ENCODE measurements at places on chromosomes 16 and 17.

DNA sequence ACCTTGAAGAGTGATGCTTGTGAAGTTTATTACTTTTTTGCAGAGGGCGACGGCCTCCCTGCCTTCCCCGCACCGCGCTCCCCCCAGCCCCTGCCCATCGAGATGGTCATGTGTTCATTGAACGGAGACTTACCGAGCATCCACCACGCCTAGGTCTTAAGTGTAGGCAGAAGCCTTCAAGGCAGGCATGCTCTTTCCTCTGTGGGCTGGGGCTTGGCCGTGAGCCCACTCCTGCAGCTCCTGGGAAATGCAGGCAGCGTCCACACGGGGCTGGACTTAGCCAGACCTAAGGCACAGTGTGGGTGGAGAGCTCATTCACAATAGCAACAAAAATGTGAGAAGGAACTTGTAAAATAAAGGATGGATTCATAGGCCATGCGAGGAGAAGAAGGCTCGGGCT lies 19.2 kb downstream of the RNF213 start:
- no peak for DNase-seq

DNA sequence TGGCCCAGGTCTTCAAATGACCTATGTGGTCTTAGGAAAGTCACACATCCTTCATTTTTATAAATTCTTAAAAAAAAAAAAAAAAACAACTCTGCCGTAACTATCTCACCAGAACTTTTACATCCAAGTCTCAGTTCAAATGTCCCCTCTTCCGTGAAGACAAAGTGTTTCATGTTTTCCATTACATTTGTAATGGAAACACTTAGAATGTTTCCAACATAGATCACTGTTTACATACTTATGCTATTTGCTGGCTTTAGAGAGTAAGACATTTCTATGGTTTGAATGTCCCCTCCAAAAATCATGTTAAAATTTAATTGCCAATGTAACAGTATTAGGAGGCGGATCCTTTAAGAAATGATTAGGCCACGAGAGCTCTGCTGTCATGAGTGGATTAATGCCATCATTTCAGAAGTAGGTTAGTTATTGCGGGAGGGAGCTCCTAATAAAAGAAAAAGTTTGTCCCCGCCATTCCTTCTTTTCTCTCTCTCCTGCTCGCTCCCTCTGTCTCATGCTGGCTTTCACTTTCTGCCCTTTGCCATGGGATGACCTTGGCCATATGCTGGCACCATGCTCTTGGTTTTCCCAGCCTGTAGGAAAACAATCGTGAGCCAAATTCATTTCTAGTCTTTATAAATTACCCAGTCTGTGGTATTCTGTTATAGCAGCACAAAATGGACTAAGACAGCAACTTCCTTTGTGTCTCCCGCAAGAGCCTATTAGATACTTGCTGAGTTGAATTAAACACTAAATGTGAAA lies 887.8 kb upstream of the SOX9 start:
- DNase-seq = no peak

DNA sequence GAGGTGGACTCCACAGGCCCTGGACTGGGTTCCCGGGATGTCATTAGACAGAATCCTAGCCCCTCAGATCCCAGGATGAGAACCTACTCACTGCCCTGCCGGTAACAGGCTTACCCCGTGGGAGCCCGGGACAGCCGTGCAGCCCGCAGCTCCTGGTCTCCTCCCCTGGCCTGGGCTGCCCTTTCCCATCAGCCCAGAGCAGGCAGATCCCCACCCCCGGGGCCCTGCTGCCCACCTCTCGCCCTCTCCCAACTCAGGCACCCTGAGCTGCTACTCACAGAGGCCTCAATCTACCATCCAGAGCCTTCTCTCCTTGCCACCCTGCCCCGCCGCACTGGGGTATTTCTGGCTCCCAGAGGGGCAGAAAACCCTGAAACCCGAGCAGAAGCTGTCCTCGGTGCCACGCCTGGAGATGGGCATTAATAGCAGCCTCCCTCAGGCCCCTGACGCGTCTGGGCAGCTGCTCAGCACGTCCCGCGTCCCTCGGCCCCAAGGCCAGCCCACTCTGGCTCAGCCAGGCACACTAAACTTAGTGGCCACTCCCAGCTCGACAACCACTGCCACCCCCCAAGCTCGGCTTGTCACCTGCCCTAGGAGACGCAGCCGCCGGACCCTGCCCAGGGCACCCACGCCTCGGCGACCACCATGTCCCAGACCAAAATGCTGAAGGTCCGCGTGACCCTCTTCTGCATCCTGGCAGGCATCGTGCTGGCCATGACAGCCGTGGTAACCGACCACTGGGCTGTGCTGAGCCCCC lies at the start of gene CACNG1:
TSS of gene CACNG1 (plus strand) at position 539 of the 757 bp plus-strand sequence. CDS start at position 646, 107 bp downstream.
- DNase-seq = no peak

DNA sequence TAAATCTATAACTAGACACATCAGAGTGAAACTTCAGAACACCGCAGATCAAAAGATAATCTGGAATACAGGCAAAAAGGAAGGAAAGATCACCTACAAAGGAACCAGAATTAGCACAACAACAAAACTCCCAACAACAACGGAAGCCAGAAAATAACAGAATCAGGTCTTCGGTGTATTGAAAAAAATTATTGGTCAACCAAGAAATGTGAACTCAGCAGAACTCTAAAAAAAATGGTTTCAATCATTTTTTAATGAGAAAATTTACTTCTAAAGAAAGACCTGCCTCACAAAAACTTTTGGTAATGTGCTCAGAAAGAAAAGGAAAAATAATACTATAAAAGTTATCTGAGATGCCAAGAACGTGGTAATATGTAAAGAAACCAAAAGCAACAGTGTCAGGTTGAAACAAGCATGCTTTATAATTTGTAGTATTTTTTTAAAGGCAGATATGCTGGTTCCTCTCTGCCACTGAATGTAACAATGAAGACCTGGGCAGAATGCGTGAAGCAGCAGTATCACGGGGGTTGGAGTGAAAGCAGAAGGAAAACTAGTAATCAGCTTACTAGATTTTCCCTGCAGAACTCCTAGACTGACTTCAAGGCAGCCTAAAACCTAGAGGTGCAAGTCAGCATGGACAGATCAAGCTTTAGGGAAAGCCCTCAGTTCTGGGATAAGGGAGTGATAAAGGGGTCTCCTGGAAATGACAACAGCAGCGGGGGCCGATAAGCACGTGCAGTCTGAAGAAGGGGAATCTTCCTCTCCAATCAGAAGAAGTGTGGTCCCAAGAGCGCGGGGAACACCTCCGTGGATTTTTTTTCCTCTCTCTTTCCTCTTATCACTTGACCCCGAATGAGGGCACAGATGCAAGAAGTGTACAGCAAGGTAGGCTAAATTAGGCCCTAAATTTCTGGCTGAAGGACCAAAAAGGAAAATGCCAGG lies 80.9 kb upstream of the TEKT1 start:
- DNase-seq = no peak

GRCh38 chr17:48451489-48451888 lies 21.5 kb upstream of the SKAP1 start:
- DNase-seq = no peak

DNA sequence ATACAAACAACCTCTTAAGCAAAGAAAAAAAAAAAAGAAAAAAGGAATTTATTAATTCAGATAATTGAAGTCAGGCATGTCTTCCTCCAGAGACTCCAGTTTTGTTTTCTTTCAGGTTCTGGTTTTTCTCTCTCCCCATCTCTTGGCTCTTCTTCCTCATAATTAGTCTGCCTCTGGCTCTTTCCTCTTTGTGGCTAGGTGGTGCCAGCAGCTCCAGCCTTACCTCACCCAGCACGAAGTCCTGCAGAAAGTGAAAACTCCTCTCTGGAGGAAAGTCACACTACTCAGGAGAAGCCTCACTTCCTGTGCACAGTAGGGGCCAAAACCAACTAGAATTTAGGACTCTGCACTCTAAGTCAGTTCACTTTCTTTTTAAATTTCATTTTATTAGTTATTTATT lies 10.3 kb upstream of the NFAT5 start:
- DNase-seq = no peak

DNA sequence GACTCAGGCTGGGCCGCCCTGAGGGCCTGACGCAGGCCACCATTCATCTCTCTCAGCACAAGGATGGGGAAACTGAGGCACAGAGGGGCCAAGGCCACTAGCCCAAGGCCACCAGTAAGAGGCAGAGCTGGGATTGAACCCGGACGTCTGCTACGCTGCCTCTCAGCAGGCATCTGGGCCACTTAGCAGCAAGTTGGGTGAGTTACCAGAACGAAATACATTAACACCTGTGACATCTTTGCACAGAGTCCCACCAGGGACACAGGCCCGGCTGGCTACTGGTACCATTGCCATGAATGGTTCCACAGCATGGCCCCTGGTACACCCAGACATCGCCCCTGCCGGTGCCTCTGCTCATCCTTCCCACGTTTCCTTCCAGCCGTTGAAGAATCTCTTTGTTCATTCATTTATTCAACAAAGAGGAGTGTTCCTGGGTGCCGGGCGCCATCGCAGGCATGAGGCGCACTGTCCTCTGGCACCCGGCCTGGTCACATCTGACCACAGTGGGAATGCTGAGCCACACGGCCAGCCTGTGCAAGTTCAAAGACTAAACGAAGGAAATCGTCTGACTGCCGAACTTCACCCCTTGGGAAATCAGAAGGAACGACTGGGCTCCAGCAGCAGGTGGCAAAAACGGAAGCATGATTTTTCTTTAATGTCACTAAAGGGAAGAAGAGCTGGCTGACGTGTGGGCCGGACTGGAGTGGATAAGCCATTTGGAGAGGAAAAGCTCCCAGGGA lies 7.4 kb upstream of the ZNF469 start:
- no peak for DNase-seq

DNA sequence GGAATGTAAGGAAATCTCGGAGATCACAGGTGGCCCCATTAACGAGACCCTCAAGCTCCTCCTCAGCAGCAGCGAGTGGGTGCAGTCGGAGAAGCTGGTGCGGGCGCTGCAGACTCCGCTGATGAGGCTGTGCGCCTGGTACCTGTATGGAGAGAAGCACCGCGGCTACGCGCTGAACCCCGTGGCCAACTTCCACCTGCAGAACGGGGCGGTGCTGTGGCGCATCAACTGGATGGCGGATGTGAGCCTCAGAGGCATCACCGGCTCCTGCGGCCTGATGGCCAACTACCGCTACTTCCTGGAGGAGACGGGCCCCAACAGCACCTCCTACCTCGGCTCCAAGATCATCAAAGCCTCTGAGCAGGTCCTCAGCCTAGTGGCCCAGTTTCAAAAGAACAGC lies 16.2 kb downstream of the MLYCD start:
- no peak for DNase-seq

DNA sequence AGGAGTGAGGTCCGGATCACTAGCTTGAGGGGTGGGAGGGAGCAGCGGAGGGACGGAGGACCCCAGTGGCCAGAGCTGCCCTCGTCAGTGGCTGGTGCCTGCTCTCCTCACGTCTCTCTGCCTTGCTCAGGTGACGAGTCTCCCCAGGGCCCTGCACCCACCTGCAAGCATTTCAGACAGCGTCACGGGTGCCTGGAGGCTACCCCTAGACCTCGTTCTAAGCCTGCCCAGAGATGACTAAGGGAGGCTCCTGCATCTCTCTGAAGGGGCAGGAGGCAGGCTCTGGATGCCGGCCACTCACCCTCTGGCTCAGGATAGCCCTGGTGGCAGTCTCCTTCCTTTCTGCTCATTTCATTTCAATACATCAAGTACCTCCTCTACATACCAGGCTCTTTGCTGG lies 68.8 kb downstream of the MRC2 start:
- DNase-seq = no peak

- DNase-seq = no peak
Observed at GRCh38 chr17:34859652-34860051, 101.6 kb downstream of the CCT6B start.

DNA sequence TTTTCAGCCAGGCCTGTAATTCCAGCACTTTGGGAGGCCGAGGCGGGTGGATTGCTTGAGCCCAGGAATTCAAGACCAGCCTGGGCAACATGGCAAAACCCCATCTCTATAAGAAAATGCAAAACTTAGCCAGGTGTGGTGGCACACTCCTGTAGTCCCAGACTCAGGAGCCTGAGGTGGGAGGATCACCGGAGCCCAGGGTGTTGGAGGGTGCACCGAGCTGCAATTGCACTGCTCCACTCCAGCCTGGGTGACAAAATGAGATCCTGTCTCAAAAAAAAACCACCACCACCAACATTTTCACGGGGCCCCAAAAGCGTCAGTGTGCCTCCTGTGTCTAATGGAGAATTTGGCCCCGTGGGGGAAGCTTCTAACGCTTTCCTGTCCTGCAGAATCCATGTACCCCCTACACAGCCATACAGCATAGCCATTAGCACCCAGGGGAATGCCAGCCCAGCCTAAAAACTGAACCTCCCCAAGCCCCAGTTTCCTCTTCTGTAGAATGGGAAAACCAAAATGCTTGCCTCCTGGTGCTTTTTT lies 22.2 kb upstream of the MAP3K14 start:
- no peak for DNase-seq

DNA sequence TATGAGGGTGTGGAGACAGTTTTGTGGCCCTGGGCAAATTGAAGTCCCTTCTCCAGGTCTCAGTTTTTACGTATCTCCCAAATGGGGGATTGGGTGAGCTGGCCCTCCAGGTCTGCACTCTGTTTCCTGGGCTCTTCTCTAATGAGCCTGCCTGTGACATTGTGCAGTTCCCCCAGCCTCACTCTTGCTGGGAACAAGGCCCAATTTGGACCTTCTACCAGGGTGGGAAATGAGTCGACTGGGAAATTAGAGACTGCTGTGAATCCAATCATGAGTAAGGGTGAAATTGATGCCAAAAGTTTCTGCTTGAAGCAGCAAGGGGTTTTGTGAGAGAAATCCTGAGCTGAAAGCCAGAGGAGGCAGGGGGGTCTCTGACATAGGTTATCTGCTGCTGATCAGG lies 71.5 kb upstream of the KSR1 start:
- DNase-seq = no peak

DNA sequence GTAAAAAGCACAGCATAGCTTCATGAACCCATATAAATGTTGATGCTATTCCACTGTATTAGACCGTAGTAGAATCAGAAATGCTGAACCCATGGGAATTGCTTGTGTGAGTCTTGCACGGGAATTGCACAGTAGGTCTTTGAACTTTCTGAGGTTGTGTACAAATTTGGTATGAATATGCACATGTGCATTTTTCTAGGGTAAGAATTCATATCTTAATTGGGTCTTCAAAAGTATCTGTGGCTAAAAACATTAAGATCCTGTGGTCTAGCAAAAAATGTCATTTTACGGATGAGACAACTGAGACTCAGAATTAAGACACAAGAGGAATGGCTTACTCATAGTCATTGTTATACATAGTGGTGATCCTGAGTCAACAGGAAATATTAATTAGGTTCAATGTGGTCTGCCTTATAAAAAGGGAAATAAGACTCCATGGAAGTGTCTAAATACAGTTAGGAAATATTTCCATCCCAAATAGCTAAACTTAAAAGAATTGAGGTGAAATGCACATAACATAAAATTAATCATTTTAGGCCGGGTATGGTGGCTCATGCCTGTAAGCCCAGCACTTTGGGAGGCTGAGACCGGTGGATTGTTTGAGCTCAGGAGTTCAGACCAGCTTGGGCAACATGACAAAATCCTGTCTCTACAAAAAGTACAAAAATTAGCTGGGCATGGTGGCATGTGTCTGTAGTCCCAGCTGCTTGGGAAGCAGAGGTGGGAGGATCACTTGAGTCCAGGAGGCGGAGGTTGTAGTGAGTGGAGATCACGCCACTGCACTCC lies 22.8 kb downstream of the TAOK1 start:
- no peak for DNase-seq

DNA sequence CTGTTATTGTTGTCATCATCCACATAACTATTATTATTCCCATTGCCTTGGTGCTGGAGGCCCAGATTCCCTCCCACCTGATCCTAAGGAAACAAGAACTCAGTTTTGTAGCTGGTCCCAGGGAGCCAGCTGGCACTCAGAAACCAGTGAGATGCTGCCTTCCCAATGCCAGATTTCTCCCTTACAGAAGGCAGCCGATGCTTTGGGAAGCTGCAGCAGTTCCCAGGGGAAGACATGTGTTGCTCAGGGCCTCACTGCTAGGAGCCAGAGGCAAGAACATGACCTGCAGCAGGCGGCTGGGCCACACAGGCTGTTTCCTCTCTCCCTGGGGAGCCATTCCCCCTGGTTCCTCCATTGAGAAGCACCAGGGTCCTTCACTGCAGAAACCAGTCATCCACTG lies 59.9 kb upstream of the GRIN2A start:
- no peak for DNase-seq
